ENCODE measurements at places on chromosomes 4 and X.

GRCh38 chrX:153667956-153668396, 5.6 kb downstream of the PNCK start:
- no peak for DNase-seq

DNA sequence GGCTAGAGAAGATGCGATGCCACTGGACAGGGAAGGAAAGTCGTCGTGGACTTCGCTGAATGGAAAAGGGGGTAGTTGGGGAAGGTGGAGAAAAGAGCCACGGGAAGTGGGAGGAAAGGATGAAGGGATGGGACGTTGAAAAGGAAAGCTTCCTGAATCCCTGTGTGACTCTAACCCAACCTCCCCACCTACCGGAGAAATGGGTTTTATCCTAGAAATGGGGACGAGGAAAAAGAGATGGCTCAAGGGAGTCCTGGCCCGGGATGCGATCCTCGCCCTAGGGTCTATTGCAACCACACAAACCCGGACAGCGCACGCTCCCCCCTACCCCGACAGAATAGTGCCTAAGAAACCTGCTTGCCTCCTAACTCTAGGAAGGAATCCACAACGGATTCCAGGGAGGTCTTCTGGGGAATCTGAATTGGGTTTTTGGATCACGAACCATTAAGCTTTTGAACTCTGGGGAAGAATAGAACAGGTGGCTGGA, 738 bp upstream of the TSPAN5 start:
- DNase-seq, result no peak

DNA sequence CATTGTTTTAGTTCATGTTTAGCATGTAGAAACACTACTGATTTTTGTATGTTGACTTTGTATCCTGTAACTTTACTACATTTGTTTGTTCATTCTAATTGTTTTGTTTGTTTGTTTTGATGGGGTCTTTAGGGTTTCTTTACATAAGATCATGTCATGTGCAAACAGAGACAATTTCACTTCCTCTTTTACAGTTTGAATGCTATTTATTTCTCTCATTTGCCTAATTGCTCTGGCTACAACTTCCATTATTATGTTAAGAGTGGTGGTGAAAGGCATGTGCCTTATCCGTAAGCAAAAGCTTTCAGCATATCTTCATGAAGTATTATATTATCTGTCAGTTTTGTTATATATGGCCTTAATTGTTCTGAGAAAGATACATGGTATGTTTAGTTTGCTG, 571.1 kb downstream of the PCDH7 start:
- peak; percentile 27 for DNase-seq

- DNase-seq, result no peak
Observed at GRCh38 chrX:137166591-137166990, 132.8 kb upstream of the GPR101 start.

GRCh38 chr4:121988950-121989349, 37.1 kb upstream of the TRPC3 start:
- no peak for DNase-seq

GRCh38 chrX:96453139-96453538, 231.5 kb upstream of the DIAPH2 start:
- no peak for DNase-seq

GRCh38 chr4:56683455-56683854, 2.4 kb upstream of the HOPX start:
- DNase-seq, result no peak

GRCh38 chrX:111728096-111728495, 47.1 kb downstream of the ALG13 start:
- no peak for DNase-seq

DNA sequence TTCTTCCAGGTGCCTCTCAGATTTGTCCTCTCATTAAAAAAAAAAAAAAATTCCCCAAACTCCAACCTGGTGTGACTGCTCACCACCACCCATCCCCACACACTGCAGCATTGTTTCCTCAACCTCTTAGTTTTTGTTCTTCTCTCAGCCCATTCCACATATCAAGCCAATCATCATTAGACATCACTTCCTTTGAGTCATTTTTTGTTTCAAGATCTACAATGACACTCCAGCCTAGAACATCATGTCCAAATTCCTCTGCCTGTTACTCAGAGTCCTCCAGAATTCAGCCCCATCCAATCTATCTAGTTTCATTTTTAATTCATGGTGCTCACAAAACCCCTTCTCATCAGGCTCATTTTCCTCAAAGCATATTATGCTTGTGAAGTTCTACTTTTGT, 262.5 kb upstream of the TEX13A start:
- DNase-seq, result no peak

DNA sequence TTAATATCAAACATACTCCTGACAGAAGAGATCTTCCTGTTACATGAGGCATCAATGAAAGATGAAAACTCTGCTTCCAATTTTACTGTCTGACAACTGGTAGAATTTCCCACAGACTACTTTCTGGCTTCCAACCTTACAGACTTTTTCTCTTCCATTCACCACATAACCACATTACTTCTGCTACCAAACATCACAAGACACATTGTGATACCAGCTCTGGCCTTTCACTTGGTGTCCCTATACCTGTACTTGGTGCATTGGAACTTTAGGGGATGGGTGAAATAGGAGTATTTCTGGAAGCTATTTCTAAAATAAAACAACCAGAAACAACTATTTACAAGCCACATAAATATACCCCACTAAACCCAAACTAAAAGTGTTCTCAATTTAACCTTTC, 20.5 kb downstream of the AMTN start:
- no peak for DNase-seq

GRCh38 chrX:67717571-67717970, 173.8 kb downstream of the AR start:
- DNase-seq, result no peak

DNA sequence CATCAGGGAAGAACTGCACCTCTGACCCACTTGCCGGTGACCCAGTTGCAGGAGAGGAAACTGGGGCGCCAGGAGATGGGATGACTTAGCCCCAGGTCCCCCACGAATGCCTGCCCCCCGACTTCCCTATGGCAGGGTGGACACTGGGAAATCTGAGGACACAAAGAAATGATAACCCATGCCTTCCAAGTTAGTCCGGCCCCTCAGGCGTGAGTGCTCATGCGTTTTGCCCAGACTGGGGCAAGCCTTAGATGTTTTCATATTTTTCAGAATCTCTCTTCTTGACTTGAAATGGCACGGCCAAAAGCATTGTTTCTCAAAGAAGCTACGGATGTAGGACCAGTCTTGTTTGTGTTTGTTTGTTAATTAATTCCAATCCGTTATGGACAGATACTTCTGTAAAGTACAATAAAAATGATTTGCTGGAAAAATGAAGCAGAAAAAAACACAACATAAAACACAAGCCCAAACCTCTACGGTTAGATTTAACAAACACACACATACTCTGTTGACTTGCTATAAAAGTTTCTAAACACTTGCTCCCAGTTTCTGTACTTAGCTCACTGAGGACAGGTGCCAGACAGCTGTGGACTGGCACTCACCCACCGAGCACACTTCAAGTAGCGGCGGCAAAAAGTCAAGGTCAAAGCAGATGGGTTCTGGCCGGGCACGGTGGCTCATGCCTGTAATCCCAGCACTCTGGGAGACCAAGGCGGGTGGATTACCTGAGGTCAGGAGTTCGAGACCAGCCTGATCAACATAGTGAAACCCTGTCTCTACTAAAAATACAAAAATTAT, 341.5 kb downstream of the BCOR start:
- no peak for DNase-seq

DNA sequence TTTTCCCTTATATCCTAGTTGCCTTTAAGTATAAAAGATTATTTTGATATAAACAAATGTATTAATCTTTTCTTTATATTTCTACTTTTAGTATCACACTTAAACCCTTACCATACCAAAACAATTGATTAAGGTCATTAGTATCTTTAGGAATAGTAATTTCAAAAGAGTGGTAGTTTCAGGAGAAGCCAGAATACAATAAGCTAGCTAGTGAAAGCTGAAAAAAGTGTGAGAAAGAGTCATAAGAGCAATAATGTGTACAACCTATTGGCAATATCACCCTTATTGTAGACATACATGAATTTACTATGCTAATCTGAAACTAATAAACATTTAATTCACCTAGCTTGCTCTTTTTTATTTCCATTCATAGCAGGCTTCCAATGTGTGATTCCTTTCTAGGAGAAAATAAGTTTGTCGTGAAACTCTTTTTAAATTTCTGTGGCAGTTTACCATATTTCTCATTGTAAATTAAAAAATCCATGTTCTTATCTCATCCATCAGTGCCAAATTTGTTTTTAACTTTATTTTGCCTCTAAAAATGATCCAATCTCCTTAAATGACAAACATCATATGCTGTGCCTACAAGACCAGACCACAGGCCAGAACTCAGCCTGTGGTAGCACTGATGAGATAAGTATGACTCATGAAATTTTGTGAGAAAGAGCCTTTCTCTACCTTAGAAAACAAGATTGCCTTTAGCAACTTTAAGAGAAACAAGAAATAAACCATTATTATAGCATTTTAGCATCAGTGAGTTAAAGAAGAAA, 8.1 kb downstream of the NEK1 start:
- DNase-seq, result no peak

GRCh38 chrX:133306316-133306715, 88.2 kb upstream of the TFDP3 start:
- no peak for DNase-seq

DNA sequence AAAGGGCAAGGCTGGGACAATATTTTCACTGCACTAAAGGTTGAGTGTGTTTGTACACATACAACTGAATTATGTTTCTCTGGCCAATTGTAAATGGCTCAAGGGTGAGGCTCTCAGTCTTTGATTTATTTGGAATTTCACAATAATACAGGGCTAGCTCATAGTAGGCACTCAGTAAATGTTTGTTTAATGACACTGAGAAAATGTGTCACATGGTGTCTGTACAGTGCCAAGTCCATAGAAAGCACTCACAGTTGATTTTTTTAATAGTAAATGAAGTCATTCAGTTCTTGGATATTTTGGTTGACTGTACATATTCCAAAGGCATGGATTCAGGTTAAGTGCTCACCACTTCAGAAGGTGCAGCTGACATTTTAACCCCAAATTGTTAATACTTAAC, 176.4 kb downstream of the IL1RAPL2 start:
- no peak for DNase-seq

GRCh38 chr4:112520598-112521122, 4.7 kb upstream of the NEUROG2 start:
- no peak for DNase-seq

DNA sequence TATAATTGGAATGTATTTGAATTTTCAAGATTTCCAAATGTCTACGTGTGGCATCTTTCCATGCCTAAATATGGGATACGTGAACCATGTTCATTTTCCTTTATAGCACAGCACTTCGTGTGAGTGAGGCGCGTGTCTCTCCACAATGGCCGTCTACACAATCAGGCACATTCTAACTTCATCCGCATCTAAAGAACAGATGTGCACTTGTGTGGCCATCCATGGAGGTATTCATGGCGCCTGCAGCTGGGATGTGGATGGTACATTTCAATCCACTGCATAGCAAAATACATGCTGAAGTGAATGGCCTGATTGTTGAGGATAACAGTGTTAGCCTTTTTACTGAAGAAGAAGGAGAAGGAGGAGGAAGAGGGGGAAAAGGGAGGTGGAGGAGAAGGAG, 34.5 kb upstream of the TRIM2 start:
- no peak for DNase-seq

DNA sequence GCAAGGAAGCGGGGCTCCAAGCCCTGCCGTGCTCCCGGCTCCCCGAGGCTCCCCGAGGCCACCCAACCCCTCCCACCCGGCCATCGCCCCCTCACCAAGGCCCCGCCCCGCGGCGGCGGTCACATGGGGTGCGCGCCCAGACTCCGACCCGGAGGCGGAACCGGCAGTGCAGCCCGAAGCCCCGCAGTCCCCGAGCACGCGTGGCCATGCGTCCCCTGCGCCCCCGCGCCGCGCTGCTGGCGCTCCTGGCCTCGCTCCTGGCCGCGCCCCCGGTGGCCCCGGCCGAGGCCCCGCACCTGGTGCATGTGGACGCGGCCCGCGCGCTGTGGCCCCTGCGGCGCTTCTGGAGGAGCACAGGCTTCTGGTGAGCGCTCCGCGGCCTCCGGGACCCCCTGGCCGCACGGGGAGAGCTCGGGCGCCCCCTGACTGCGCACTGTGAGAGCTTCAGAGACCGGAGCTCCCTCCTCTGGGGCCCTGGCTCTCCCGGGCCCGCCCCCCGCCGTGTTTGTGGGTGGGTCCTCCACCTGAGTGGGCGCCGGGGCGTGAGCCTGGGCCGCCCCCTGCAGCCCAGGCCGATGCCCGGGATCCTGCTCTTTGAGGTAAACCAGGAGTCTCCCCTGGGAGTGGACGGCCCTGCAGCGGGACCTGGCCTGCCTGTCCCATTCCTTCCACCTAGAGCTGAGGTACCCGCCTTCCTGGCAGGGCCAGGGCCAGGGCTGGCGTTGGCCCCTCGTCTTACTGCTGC, at the start of gene IDUA:
Gene IDUA, plus strand, starts transcription at position 166 of the 745 bp plus-strand sequence. Its CDS starts 41 bp downstream, at position 207.
- DNase-seq, result no peak

Measured in iPS DF 6.9 (cell line).